ENCODE measurements at places on chromosomes 11 and 22.

- no peak for DNase-seq
These were observed 31.7 kb upstream of the TMPRSS4 start for GRCh38 chr11:118045191-118045590.

DNA sequence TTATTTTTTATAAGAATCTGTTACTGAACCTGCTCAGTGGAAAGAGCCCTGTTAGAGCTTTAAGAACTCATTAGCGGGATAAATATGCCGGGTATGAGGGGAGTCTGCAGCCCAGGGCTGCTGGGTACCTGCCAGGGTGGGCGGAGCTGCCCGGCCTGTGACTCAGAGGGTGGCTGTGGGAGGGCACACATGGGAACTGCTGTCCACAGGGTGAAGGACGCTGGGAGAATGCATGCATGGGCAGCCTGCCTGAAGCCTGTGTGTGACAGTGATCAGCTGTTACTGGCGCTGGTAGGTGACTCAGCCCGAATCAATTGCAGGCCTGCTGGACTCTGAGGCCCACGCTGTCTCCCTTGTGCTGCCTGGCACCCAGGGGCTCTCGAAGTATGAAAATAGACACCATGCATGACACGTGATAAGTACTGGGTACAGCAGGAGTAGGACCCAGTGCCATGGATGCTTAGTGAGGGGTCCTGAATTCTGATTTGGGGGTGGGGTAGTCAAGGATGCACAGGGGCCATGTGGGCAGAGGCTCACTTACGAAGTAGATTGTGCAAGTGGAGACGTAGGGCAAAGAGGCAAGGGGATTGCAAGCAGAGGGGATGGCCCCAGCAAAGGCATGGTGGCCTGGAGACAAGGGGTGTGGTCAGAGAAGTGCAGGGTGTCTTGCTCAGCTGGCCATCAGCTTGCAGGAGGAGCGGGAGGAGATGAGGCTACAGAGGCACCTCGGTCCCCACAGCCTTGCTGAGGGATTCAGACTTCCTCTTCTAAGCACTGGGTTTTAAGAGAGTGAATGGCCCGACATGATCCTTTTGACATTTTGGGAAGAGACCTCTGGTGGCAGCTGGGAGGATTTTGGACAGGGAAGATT lies 36.5 kb downstream of the GRIK4 start:
- peak; percentile 87 for DNase-seq

- DNase-seq: no peak
These were observed 134.9 kb downstream of the RBFOX2 start for GRCh38 chr22:35893698-35894097.

DNA sequence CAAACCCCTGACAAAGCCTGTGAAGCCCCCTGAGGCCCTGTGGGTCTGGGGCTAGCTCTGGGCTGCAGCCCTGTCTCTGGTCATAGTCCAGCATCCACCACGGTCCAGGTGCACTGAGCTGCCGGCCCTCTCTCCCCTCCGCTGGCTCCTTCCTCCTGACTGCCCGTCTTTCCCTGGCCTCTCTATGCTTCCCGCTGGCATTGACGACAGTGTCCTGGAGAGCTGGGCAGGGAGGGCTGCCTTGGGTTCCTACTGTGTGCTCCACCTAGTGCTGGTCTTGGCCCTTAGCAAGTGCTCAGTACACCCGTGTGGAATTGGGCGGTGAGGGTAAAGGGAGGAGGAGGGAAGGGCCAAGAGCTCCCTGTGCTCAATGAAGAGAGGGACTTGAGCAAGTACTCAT lies 868 bp upstream of the MYEOV start:
- no peak for DNase-seq

GRCh38 chr22:24803064-24803542 lies 2.9 kb upstream of the SGSM1 start:
- peak; percentile 62 for DNase-seq

DNA sequence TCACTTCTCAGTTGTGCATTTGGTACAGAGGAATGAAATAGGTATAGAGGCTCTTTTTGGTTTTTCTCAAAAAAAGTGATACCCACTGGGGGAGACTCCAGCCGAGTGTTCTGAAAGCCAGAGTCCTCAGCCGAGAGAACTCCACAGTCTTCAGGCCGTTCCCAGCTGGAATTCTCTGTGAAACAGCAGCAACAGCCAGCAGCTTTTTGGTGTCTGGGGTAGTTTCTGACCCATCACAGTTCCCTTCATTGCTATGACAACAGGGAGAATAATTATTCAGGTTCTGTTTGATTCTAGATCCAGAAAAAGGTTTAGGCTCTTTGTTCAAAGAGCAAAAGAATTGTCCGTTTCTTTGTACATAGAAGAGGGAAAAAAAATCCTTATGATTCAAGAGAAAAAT lies 84.6 kb downstream of the C22orf31 start:
- DNase-seq: peak; percentile 34

- no peak for DNase-seq
These were observed 55.4 kb downstream of the ZNF280B start for GRCh38 chr22:22452996-22453686.

DNA sequence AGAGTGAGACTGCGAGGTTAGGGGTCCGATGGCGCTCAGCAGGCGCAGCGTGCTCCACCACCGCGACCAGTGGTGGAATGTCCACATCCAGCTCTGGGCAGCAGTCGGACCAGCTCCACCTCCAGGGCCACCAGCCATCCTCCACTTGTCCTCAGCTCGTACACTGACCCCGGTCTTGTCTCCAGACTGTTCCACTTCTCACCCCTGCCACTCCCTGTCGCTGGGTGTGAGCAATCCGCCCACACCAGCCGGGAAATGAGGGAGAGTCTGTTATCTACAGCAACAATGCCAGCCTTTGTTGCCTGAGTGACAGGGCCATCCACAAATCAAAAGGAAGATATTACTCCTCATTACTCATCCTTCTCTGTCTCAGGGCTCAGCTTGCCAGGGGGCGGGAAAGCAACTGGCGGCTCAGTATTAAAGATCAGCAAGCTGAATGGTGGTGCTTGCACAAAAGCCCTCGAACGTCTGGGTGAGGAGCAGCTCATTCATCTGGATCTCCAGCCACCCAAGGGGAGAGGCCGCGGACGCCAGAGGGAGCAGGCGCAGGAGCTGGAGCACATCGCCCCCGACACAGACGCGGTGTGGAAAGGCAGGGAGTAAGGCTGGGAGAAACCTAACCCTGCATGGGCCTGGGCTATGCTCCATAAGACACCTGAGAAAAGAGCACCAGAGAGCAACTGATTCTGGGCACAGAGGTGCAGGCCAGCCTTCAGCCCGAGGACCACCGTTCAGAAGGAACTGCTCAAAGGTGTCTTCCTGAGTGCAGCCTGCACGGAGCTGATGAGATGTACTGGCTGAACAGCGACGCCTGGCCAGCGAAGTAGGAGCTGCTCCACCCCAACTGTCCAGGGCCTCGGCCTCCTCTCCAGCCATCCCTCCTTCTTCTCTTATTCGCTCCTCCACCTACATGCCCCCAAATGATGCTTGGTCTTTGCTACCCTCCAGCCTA lies 21.9 kb downstream of the IGSF9B start:
- peak; percentile 98 for DNase-seq

Data from head of caudate nucleus (tissue), 42 donors.